GM12891 (cell line): ENCODE measurements at places on chromosomes 6 and 20.

DNA sequence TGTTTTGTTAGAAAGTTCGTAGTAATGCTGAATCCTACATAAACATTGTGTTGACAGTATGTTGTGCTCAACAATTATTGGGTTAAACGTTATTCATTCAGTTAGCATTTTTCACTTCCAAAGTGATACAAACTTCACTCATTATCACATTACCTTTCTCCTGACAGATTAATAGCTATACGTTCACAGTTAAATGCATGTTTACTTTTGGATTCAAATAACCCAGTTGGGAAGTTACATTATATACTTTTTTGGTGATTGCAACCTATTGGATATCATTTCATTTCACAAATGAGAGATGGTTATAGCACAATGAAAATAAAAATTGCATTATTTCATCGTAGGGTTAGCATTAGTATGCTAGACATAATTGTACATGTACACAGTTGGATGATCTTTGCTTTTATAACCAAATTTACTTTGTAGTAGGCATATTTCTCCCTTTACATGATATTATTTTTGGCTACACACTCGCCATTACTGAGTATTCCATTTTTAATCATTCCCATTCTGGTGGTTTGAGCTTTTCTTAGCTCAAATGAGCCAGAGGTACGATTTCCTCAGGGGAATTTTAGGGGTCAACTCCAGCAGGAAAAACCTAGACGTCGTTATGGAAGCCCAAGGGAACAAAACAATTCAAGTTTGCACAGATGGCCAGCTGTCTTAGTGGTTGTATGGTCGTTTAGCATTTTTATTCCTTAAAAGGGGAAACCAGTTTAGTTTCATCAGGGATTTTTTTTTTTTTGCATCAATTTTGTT, 2.1 kb upstream of the HIVEP1 start:
- no peak for DNase-seq

- DNase-seq: no peak
These were observed 16.4 kb downstream of the BHLHE23 start for GRCh38 chr20:62990306-62990825.

- no peak for DNase-seq
These were observed 17.6 kb upstream of the HLA-A start for GRCh38 chr6:29924731-29925130.

DNA sequence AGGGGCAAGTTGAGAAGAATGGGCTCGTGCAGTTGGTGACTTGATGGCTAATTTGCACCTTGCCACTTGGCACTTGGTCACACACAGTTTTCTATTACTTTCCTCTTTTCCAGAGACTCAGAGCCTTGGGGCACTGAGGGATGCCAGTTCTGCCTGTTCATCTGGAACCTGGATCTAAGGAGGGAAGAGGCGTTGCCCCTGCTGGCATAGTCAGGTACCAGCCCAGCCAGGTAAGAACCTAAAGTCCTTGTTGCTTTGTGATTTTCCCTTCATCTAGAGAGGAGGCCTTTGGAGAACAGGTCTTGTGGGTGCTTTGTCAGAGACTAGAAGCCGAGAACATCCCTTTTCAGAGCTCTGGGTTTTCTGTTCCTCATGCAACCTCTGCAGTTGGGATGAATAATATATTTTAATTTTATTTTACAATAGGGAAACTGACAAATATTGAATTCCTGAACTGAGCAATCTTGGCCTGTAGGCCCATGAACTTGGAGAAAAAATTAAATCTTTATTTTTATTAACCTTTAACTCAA, 11.4 kb downstream of the SYTL3 start:
- no peak for DNase-seq

DNA sequence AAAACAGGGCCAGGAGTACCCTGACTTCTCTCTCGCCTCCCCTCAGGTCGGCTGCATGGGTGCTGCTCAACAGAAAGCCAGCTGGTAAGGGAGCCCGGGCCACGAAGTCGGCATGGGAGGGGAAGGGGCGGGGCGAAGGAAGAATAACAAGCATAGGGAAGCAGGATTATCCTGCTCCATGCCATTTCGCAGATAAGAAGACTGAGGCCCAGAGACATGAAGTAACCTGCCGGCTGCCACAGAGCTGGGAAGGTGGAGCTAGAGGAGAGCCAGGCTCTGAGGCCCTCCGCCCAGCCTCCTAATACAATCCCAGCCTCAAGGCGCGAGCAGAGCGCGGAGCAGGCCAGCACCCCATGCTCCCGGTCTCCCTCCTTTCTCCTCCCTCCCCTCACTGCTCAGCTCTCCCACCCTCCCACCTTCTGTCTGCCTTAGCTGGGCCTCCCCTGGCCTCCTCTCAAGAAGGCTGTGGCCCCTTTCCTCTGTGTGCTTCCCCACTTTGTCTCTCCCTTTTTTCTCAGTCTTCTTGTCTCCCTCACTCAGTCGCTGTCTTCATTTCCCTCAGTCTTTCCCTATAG, 13.2 kb upstream of the HMGA1 start:
- DNase-seq: no peak

DNA sequence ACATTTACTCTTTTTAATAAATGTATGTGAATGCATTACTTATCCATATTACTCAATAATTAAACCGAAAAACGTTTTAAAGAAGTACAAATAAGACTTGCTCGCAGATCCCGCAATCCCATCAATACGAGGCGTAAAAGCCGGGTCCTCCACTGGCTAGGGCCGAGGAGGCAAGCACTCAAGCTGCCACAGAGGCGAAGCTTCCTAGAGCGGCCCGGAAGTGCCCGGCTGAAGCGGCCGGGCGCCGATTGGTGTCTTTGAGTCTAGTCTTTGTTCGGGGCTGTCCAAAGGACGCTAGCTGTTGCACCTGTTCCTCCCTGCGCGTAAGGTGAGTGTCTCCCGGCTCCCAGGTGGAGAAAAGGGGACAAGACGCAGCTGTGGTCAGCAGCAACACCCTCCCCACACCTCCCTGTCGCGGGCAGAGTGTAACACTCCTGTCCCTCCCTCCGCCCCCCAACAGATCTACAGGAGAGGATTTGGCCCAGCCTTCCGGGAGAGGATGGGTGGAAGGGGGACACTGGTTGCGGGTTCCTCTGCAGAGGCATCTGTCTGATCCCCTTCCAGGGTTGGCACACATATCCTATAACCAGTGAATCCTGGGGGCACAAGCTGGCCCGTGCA, at the start of gene ZSCAN16:
Gene ZSCAN16 (plus strand): TSS at position 260 of the 621 bp plus-strand sequence. CDS start 835 bp downstream, outside the sequence.
- DNase-seq: peak; percentile 45

DNA sequence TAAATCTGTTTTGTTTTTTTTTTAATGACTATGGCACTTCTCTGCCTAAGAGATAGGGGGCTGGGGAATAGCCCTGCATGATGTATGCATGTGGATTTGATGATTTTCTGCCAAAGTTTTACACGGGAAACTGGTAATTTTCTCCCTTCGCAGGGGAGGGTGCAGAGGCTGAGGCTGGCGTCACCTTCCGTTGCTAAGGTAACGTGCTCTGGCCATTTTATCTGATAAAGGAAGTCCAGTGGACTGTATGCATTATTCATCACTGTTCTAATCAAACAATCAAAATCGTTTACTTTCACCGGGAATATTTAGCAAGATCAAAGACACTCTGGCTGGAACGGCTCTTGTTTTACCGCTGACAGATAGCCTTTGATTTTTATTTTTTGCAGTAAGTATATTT, 789 bp downstream of the PHACTR1 start:
- no peak for DNase-seq

DNA sequence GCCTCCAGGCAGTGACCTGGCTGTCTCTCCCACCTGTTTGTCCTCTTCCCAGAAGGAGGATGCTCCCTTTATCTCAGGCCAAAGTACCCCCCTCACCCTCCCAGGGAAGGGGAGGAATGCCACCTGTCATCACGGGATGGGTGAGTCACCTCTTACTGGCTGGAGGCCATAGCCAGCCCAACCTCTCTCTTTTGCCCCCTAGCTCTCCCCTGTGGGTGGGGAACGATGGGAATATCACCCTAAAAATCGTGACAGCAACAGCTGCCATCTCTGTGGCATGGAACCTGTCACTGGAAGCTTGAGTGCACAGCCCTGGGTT, 137.5 kb upstream of the PTPN1 start:
- no peak for DNase-seq

- no peak for DNase-seq
These were observed 10.4 kb downstream of the HIVEP2 start for GRCh38 chr6:142934599-142934998.

DNA sequence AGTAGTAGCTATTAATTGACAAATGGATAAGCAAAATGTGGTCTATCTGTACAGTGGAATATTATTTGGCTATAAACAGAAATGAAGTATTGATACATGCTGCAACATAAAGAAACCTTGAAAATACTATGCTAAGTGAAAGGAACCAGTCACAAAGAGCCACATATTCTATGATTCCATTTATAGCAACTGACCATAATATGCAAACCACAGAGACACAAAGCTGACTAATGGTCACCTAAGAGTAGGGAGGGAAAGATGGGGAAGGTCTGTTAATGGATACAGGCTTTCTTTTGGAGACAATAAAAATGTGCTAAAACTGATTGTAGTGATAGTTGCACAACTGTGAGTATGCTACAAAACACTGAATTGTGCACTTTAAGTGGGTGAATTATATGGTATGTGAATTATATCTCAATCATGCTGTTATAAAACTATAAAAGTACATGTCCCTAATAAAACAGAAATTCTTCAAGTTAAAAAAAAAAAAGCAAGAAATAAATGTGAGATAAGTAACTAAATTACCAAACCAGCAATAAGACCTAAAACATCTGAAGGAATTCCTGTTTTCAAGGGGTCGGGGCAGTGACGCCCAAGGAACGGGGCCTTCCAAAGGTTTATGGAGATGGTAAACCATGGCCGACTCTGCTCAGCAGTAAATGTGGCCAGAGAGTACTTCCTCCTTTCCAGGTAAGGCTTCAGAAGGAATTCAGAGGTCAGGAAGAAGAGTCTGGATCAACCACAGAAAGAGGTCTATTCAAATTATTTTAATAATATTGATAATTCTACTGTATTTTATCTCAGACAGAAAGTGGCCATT, 75.4 kb downstream of the ARHGAP18 start:
- no peak for DNase-seq

GRCh38 chr6:89392823-89393222, 19.2 kb downstream of the RRAGD start:
- no peak for DNase-seq

- DNase-seq: no peak
These were observed 70.9 kb downstream of the SASH1 start for GRCh38 chr6:148413321-148414091.
